Activated naive CD8-positive, alpha-beta T cell treated with anti-CD3 and anti-CD28 coated beads, Interleukin-2, amount 10 ng/mL, durations not matched to agents 7 days and 5 days (primary cell): ENCODE measurements at places on chromosomes 3 and 15.

- H3K27ac ChIP-seq = no peak overlapping the region
- DNase-seq = no peak
- H3K4me3 ChIP-seq = no peak overlapping the region
- H3K36me3 ChIP-seq = no peaks in the 10 kb centered on the region
Measured at GRCh38 chr3:194277786-194278130, 73.4 kb downstream of the CPN2 start.

GRCh38 chr15:52256930-52257733, 38.5 kb downstream of the MYO5C start:
- H3K36me3 ChIP-seq = peaks cover 1% of the 10 kb centered on the region
- H3K4me3 ChIP-seq = peak overlapping the region; percentile 73
- DNase-seq = no peak
- H3K27me3 ChIP-seq = peaks cover 6% of the 10 kb centered on the region
- H3K4me1 ChIP-seq = peaks cover 39% of the 10 kb centered on the region
- H3K27ac ChIP-seq = peak overlapping the region; percentile 84

GRCh38 chr15:74460871-74461846, at the start of gene UBL7:
UBL7 (minus strand) TSS chr15:74461160; CDS start chr15:74458867, 2,293 bp downstream.
- peaks cover 29% of the 10 kb centered on the region for H3K36me3 ChIP-seq
- peak within 1 kb of the TSS; percentile 78 for H3K27ac ChIP-seq
- H3K4me3 ChIP-seq = peak within 1 kb of the TSS; percentile 92
- H3K4me1 ChIP-seq = peaks cover 40% of the 10 kb centered on the region

DNA sequence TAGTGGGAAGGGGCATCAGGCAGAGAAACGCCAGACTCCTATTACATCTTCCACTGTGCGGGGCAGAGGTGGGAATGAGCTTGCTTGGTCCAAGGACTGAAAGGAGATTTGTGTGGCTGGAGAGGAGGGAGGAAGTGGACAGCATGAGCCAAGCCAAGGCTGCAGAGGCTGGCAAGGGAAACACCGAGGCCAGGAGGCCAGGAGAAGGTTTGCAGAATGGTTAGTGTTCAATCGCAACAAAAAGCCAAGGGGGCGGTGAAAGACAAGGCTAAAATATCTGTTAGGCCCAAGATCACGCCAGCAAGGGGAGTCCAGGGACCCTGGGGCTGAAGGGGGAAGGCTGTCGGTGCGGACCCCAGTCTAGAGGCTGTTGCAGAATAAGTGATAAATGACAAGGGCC, 75.8 kb downstream of the CPN2 start:
- H3K27ac ChIP-seq = peak overlapping the region; percentile 47
- H3K36me3 ChIP-seq = no peaks in the 10 kb centered on the region
- no peak for DNase-seq
- H3K27me3 ChIP-seq = peaks cover 9% of the 10 kb centered on the region
- peaks cover 2% of the 10 kb centered on the region for H3K4me1 ChIP-seq
- H3K4me3 ChIP-seq = no peak overlapping the region

DNA sequence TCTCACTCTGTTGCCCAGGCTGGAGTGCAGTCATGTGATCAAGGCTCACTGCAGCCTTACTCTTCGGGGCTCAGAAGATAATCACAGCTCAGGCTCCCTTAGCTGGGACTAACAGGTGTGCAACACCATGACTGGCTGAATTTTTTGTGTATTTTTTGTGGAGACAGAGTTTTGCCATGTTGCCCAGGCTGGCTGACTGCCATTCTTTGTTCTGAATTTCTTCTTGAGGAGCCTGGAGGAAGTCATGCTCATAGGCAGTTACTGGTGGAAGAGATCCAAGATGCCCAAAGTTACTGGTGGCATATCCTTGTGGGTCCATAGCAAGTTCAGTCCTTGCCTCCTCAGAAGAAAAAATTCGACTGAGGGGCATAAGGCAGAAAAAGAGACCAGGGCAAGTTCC, 16.6 kb upstream of the UBP1 start:
- peaks cover 6% of the 10 kb centered on the region for H3K4me1 ChIP-seq
- H3K4me3 ChIP-seq = no peak overlapping the region
- H3K27ac ChIP-seq = no peak overlapping the region
- no peaks in the 10 kb centered on the region for H3K27me3 ChIP-seq
- peaks cover 13% of the 10 kb centered on the region for H3K36me3 ChIP-seq

- peaks cover 21% of the 10 kb centered on the region for H3K27me3 ChIP-seq
- H3K4me1 ChIP-seq = no peaks in the 10 kb centered on the region
- H3K4me3 ChIP-seq = no peak overlapping the region
- H3K27ac ChIP-seq = no peak overlapping the region
- no peak for DNase-seq
Measured at GRCh38 chr3:17836092-17836491, 93.7 kb upstream of the TBC1D5 start.

- no peaks in the 10 kb centered on the region for H3K27me3 ChIP-seq
- H3K4me3 ChIP-seq = peak overlapping the region; percentile 53
- H3K36me3 ChIP-seq = peaks cover 52% of the 10 kb centered on the region
- peak overlapping the region; percentile 85 for H3K27ac ChIP-seq
- H3K4me1 ChIP-seq = peaks cover 35% of the 10 kb centered on the region
Measured at GRCh38 chr3:106184540-106185457, 316.0 kb upstream of the CBLB start.

DNA sequence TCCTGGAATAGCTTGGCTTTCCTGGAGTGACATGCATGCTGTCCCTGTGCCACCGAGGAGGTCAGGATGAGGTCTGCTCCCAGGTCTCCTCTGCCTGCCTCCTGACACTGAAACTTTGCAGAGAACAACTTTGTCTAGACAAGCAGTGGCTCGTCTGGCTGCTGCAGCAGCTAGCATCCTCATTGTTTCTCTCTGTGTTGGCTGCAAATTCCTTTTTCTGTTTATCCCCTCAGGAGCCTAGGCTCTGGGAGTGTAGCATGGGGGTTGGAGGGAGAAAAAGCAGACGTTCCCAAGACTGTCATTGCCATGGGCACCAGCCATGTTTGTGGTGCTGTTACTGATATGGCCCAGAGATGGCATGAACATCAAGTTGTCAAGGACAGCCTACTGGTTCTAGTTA, 208.7 kb upstream of the LRIG1 start:
- H3K27ac ChIP-seq = no peak overlapping the region
- no peak for DNase-seq
- peaks cover 2% of the 10 kb centered on the region for H3K27me3 ChIP-seq
- H3K36me3 ChIP-seq = no peaks in the 10 kb centered on the region

GRCh38 chr3:124373524-124373923, 356.7 kb upstream of the UMPS start:
- peaks cover 16% of the 10 kb centered on the region for H3K27me3 ChIP-seq
- H3K4me1 ChIP-seq = no peaks in the 10 kb centered on the region
- H3K27ac ChIP-seq = no peak overlapping the region
- DNase-seq = no peak
- no peak overlapping the region for H3K4me3 ChIP-seq

DNA sequence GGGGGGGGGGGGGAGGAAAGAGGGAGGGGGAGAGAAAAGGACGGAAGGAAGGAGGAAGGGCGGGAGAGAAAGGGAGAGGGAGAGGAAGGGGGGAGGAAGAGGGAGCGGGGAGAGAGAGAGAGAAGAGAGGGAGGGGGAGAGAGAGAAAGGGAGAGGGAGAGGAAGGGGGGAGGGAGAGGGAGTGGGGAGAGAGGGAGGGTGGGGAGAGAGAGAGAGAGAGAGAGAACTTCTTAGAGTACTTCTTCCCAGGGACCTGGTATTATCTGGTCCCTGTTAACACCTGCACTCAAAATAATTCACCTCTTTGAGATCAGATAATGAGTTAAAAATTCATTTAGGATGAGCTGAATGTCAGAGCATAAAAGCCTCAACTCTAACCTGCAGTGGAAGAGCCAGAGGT, 1.1 kb downstream of the SEC13 start:
- peak overlapping the region; percentile 94 for H3K4me3 ChIP-seq
- DNase-seq = no peak
- peaks cover 17% of the 10 kb centered on the region for H3K4me1 ChIP-seq
- H3K36me3 ChIP-seq = peaks cover 4% of the 10 kb centered on the region

DNA sequence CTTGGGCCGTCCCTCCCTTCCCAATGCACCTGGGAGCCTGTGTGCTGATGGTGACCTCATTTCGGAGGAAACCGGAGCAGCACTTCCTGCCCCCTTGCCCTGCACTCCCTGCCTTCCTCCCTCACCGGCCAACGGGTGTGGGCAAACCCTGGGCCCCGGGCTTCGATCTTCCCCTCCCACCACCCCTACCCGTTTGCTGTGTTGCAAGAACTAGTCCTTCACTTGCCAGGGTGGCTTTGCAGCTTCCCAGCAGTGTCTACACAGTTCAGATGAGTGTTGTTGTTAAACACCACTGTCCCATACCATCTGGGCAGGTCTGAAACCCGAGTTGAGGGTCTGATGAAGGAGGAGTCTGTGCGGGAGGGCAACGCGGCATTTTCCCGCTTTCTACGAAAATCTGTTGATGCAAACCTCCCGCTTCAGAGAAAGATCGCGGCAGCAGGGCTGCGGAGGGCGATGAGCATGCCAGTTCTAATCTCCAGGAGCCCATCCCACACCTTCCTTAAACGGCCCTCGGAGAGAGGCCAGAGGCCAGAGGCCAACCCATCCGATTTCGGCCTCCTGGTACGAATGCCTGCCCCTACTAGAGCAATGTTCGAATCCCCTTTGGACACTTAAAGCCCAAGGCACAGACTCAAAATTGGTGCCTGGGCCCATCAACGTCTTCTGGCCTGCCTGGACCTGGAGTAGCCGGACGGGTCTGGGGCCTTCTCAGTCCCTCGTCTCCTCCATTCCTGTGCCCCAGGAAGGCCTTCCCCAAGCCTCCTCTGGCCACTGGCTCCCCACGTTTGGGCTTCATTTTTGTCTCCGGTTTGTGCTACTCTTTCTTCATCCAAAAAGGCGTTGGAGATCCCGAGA, 35.7 kb upstream of the POLG start:
- H3K36me3 ChIP-seq = peaks cover 2% of the 10 kb centered on the region
- H3K27me3 ChIP-seq = peaks cover 89% of the 10 kb centered on the region
- H3K4me1 ChIP-seq = no peaks in the 10 kb centered on the region
- no peak overlapping the region for H3K4me3 ChIP-seq
- H3K27ac ChIP-seq = no peak overlapping the region
- DNase-seq = no peak

DNA sequence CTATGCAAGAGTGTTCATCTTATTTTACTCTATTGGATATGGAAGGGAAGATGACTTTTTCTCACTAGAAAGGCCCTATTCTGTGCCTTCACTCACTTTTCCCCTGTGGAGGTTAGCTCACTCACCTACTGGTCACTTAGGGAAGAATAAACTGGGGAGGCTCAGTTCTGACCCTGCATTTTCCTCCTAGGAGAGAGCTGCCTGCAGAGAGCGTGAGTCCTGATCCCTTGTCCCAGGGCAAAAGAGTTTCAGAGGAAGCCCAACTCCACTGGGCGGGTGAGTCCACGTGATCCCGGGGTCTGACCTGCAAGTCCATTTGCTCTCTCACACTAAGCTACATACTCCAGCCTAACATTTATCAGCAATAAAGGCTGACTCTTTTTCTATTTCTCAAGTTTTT, 8.4 kb downstream of the MORC1 start:
- H3K4me3 ChIP-seq = no peak overlapping the region
- peaks cover 13% of the 10 kb centered on the region for H3K27me3 ChIP-seq
- DNase-seq = no peak
- H3K4me1 ChIP-seq = no peaks in the 10 kb centered on the region

DNA sequence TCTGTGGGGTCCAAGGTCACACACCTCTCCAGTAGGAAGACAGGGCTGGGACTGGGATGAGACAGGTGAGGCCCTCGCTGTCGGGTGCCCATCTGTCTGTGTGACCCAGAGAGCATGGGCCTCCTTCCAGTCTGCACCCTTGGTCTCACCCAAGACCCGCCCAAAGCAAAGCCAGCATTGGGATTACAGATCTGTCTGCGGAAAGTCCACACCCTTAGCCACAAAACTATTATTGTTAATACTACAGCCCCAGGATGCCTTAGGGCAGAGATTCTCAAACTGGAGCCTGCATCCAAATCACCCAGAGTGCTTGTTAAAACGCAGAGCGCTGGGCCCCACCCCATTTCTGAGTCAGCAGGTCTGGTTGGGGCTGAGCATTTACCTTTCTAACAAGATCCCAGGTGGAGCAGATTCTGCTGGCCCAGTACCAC, 58.5 kb upstream of the ZNF148 start:
- H3K27me3 ChIP-seq = peaks cover 5% of the 10 kb centered on the region
- no peaks in the 10 kb centered on the region for H3K4me1 ChIP-seq
- H3K4me3 ChIP-seq = no peak overlapping the region
- H3K36me3 ChIP-seq = no peaks in the 10 kb centered on the region
- DNase-seq = no peak

DNA sequence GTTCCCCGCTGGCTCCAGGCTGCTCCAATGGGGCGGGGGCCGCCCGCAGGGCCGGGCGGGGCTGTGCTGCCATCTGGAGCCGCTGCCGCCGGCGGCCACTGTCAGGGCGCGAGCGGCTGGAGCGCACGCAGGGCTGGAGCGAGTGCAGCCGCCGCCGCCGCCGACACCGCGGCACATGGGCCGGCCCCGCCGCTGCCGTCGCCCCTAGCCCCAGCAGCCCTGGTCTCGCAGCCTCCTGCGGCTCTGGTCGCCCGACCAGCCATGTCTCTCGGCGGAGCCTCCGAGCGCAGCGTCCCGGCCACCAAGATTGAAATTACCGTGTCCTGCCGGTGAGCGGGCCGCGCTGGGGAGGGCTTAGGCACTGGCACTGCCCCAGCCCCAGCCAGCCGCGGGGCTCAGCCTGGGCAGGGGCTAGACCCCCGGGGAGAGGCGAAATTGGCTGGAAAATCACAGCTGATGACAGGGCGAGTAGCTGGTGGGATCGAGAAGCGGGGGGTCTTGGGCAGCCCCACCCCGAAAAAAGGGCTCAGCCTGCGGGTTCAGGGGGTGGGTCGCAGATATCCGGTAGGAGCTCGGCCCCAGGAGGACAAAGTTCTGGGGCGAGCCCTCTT, at the start of gene CPNE9:
Gene CPNE9 (plus strand): TSS at position 98 of the 611 bp plus-strand sequence. CDS start 164 bp downstream, at position 262.
- H3K36me3 ChIP-seq = peaks cover 17% of the 10 kb centered on the region
- H3K27me3 ChIP-seq = peaks cover 35% of the 10 kb centered on the region
- no peaks in the 10 kb centered on the region for H3K4me1 ChIP-seq
- no peak within 1 kb of the TSS for H3K27ac ChIP-seq
- H3K4me3 ChIP-seq = peak within 1 kb of the TSS; percentile 11

GRCh38 chr3:156675830-156676767, 1.7 kb downstream of the TIPARP start:
- H3K4me3 ChIP-seq = peak overlapping the region; percentile 92
- H3K36me3 ChIP-seq = peaks cover 31% of the 10 kb centered on the region
- peak overlapping the region; percentile 78 for H3K27ac ChIP-seq
- H3K4me1 ChIP-seq = peaks cover 57% of the 10 kb centered on the region
- H3K27me3 ChIP-seq = no peaks in the 10 kb centered on the region

GRCh38 chr3:154294016-154294415, 30.3 kb downstream of the DHX36 start:
- no peaks in the 10 kb centered on the region for H3K4me1 ChIP-seq

- no peak overlapping the region for H3K27ac ChIP-seq
- DNase-seq = no peak
- no peak overlapping the region for H3K4me3 ChIP-seq
- no peaks in the 10 kb centered on the region for H3K27me3 ChIP-seq
- no peaks in the 10 kb centered on the region for H3K36me3 ChIP-seq
Measured at GRCh38 chr3:53179580-53179979, 18.6 kb downstream of the PRKCD start.

DNA sequence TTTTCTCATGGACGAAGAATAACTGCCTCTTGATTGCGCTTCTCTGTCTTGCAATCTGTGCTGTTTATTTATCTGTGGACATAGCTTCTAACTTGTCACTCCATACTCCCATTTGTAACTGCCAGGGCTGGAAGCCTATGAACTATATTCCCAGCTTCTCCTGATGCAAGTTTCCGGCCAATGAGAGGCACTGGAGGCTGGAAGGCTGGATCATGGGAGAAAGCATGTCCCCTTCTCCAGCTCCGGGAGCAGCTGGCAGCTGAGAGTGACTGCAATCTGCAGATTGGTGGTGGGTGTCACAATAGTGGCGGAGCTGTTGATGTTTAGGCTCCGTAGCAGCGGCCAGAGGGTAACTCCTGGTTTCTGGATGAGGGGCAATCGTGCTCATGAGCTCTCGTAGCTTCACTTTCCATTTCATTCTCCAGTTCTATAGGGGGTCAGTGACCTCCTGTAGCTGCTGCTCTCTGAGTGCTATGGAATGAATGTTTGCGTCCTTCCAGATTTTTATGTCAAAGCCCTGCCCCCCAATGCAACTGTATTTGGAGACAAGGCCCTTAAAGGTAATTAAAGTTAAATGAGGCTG, 35.7 kb upstream of the PCSK6 start:
- no peaks in the 10 kb centered on the region for H3K27me3 ChIP-seq
- no peak overlapping the region for H3K27ac ChIP-seq
